ENCODE measurements at places on chromosomes 11 and 22.

DNA sequence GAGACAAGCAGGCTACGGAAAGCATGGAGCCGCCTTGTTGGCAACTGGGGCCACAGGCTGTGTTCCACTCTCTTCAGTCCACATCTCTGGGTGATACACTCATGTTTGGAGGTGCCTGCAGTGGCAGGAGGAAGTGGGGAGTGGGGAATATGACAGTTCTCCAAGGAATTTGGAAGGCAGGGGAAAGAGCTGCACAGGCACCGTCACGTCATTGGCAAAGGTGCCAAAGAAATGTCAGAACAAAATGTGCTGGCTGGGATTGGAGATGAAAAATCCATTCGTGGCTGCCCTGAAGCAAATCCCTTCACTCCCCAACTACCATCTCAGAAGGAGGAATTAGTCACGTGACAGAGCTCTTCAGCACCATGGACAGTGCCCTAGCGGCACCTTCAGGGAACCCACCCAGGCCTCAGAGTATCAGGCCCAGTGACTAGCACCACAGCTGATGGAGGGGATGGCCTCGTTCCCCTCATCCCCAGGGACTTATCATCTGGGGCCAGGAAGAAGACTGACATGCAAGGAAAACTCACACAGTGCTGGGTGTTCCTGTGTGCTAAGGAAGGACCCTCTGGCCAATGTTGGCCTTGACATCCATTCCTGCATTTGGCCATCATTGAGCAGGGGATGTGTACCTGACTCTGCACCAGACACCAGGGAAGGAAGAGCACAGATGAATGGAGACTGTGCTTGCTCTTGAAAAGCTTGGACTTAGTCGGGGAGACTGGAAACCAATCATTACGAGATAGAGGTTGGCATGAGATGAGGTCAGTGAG, 48.5 kb upstream of the PRDM11 start:
- no peak for DNase-seq

GRCh38 chr11:114478001-114478410, 38.7 kb downstream of the REXO2 start:
- DNase-seq = no peak

DNA sequence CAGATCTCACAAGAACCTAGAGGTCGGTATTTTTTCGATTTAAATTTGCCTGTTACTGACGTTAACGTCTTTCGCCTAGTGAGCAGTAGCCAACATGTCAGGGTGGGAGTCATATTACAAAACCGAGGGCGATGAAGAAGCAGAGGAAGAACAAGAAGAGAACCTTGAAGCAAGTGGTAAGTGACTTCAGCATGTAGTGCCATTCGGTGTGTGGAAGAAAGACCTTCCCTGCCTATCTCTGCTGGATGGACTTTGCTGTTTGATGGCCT, 750 bp downstream of the XRCC6 start:
- no peak for DNase-seq

DNA sequence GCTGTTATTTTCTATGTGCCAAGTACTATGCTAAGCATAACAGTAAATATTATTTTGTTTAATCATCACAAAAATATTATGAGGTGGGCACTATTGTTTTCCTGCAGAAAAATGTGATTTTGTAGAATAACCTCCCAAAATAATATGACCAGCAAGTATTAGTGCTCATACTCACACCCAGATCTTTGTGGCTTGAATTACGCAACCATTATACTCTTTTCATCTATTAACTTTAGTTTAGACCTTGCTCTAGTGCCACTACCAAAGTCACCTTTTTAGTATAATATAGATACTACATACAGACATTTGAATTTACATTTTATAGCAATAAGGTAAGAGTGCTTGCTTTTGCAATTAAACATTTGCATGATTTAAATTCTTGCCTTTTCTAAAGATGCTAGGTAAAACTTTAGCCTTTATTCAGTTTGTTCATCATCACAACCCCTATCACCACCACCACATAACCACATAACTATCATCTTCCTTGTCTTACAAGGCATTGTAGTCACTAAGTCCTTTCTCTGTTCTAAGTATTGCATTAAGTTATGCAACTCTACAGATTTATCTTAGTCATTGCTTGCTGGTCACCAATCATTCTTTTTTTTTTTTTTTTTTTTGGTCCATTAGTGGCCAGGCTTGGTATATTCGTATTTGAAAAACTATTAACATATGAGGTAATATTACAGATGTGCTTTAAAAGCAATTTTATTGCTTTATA, 68.4 kb downstream of the GAS2 start:
- DNase-seq = no peak

DNA sequence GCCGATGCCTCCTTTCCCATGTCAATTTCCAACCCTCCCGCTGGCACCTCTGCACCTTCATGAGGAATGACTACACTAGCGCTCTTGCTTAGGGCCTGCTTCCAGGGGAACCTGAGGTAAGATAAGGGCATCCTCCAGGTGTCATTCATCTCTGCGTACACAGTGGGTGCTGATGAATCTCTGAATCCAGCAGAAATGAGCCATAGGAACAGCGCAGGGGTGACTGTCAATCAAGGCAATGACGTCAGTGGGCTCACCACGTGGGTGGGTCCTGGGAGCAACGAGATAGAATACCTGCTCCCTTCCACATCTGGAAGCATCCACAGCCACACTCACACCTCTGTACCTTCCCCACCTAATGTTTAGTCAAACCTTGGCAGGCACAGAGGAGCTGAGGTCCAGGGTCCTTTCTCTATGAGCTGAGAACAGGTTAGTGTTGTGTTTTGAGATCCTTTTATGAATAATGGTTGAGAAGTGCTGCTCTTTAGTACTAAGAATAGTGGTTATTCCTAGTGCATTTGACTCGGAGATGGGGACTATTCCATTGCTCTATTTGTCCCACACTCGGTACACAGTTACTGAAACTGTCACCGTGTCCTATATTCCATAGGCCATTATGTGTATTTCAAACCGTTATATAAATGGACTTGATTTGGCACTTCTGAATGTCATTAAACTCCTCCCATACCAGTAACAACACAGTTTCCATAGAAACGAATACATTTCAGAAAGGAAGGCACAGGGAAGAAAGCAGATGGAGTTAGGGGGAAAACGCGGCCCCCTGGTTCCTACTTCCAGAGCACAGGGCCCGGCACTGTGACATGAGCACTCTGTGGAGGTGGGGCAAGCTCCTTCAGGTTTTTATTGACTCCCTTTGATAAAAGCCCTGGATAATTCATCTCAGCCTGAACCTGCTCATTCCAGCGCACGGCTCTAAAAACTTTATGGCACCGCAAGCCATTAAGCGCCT, 193.4 kb downstream of the ST3GAL4 start:
- DNase-seq = no peak

DNA sequence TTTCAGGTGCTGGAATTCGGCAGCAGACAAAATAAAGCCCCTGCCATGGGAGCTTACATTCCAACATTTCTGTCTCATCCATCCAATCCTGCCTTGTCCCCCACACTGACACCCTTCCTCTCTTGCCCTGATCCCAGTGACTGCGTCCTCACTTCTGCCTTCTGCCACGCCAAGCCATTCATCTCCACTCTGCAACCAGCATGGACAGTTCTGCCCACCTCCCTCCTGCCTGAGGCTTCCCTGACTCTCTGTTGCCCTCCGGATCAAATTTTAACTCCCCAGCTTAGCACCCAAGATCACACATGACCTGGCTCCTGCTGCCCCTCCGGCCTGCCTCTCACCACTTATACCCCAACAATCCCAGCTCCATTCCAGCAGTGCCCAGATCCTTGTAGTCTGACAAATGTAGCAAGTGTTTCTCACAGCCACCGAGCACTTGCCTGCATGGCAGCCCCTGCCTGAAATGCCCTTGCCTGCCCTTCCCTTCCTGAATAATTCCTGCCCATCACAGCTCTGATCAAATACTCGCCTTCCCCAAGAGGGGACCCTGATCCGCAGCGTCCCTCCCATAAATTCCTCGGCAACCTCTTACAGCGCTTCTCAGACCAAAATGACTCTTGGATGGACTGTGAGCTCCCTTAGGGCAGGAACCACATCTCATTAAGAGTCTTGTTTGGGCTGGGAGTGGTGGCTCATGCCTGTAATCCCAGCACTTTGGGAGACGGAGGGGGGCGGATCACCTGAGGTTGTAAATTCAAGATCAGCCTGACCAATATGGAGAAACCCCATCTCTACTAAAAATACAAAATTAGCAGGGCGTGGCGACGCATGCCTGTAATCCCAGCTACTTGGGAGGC, 2.3 kb downstream of the ACTN3 start:
- DNase-seq = no peak

DNA sequence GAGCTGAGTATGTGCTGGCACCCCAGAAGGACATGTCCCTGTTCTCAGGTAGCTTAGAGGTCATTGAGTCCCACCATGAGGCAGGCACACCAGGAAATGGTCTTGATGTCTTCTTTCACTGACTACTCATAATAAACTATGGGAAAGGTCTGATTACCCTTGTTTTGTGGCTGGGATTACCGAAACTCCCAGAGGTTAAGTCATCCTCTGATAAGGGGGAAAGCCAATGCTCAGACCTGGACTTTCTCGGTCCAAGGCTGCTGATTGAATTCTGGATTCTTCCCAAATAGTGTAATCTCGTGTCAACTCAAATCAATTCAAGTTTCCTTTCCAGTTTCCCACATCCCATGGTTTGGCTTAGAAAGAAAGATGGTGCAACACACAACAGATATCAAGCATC, 3.7 kb upstream of the CD44 start:
- DNase-seq = no peak

GRCh38 chr11:35079611-35080010, 59.4 kb upstream of the CD44 start:
- no peak for DNase-seq

DNA sequence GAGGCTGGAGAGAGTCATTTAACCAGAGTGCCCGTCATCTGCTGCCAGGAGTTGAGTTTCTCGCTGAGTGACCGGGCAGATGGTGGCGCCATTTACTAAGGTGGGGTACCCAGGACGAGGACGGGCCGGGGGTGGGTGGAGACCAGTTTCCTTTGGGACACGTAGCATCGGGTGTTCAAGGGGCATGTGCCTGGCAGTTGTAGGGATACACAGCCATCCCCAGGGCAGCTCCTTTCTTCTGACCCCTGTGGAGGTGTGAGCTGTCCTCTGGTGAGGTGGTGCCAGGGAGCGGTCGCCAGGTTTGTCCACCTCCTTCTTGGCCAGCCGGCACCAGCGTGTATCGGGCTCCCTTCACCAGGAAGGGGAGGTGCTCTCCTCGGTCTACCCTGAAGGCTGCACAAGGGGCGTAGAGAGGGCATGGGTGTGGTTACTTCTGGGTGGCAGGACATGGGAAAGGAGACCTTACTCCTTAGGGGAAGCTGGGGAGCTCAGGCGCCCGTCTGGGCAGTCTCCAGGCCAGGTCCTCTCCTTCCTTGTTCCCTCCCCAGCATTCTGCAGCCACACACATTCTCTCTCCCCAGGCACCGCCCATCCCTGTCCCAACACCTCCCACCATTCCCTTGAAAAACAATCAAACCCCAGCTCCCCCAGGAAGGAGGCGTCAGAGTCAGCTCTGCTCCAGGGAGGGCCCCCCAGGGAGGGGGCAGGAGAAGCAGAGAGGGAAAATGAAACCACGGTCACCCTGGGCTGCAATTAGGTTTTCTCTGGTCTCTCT, 10.3 kb upstream of the MB start:
- DNase-seq = peak; percentile 25

- DNase-seq = no peak
Measured at GRCh38 chr11:127002669-127003259, 2.2 kb upstream of the KIRREL3 start.

DNA sequence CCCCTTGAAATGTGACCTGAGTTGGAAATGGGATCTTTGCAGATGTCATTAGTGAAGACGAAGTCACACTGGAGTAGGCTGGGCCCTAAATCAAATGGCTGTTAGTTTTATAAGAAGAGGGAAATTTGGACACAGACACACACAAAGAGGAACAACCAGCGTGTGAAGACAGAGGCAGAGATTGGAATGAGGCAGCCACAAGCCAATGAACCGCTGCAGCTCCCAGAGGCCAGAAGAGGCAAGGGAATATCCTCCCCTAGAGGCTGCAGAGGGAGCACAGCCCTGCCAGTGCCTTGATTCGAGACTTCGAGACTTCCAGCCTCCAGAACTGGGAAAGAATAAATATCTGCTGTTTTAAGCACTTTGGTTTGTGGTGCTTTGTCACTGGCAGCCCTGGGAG, 484.5 kb downstream of the MN1 start:
- DNase-seq = no peak

GRCh38 chr11:46529095-46529905, 64.5 kb downstream of the AMBRA1 start:
- DNase-seq = peak; percentile 62

DNA sequence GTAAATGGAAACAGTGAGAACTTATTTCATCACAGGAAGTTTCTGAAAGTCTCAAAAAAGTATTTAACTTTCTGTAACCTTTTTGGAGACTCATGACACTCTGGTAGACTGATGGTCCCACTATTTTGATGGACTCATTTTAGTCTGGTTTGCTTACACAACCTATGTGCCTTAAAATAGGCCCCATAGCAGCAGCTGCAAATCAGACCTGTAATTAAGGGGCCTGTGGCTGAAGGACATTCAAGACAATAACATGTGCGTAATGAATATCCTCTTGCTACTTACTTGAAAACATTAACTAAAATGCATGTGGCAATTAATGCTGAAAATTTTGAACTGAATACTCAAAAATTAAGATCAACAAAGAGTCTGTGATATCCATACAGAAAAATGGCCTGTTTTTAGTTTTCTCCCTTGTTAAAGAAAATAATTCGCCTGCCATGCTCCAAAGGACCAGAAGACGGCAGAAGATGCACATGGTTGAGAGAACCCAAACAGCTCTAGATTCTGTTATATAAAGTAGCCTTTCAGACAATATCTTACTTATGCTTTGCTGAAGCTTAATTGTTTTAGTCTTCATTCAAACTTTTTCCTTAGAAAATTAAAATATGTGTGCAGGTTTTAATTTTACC, 568.5 kb downstream of the KCNA4 start:
- DNase-seq = no peak

GRCh38 chr11:45105233-45105983, 41.0 kb upstream of the PRDM11 start:
- DNase-seq = no peak

DNA sequence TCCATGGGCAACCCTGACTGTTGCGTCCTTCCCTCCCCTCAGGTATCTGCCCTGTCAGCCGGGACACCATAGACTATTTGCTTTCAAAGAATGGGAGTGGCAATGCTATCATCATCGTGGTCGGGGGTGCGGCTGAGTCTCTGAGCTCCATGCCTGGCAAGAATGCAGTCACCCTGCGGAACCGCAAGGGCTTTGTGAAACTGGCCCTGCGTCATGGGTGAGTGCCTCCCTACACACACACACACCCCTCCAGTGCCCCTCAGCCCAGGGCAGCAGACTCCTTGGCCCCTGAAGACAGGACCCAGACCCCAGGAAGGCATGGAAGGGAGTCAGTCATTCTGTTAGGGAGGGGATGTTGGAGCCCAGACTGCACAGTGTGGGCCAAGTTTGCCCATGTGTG, 17.9 kb upstream of the UVRAG start:
- no peak for DNase-seq

DNA sequence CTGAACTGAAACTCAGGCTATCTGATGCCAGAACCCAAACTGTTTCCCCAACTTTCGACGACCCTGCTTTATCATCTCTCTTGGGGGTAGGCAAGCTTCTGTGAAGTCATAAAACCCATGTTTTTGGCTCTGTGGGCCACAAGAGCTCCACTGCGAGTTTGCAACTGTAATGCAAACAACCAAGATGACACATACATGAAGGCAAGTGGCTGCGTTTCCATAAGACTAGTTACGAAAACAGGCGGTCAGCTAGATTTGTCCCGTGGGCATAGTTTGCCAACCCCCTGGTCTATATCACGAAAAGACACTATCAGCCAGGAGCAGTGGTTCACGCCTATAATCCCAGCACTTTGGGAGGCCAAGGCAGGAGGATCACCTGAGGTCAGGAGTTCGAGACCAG, 37.5 kb downstream of the TPST2 start:
- DNase-seq = no peak

- no peak for DNase-seq
Measured at GRCh38 chr11:11085580-11085979, 227.7 kb upstream of the ZBED5 start.

Data from activated naive CD8-positive, alpha-beta T cell treated with anti-CD3 and anti-CD28 coated beads, Interleukin-2, amount 50 U/mL, for 16 hours (primary cell).